Activated T-cell treated with anti-CD3 and anti-CD28 coated beads for 24 hours (primary cell): ENCODE measurements at places on chromosomes 2 and 18.

DNA sequence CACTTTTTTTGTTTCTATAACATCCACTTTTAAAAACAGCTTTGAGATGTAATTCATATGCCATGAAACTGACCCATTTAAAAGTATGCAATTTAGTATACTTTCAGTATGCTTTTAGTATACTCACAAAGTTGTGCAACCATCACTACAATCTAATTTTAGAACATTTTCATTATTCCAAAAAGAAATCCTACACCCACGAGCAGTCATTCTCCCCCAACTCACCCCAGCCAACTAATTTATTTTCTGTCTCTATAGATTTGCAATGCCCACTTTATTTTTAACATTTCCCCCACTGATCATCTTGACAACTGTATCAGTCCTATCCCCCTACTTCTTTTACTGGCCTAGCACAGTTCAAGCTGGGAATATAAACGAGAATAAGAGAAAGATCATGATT is 39.1 kb downstream of the FAM98A start:
- no peak for DNase-seq

GRCh38 chr2:9076210-9076609 is 72.7 kb upstream of the MBOAT2 start:
- no peak for DNase-seq

DNA sequence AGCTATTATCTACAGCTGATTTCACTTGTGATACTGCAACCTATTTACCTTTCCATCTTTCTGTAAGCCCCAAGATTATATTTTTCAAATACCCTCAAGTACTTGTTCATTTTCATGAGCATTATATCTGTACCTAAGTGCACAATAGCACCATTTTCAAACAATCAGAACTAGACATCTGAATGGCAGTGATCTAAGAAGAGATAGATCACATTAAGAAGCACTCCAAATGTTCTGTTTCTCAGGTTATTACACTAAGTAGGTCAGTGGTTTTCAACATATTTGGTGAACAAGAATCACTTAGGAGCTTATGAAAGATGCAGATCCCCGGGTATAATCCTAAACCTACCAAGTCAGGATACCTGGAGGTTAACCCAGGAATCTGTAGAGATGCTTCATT is 872.7 kb downstream of the DCDC2C start:
- DNase-seq = no peak

DNA sequence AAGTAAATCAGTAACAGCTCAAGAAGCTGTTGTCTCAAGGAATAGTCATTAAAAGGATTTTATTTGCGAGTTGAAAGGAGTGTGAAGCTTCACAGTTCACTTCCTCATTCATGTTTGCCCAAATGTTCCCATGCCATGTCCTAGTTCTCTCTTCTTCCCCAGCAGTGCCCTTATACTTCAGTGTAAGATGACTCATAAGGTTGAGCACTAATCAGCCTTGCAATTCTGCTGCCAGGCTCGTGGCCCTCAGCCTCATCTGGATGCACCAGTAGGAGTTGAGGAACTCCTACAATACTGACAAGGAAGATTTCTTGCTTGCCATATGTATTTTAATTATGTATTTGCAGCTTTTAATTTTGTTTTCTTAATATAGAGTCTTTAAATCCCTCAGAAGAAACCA is 1980.4 kb downstream of the SUCLG1 start:
- DNase-seq = no peak

DNA sequence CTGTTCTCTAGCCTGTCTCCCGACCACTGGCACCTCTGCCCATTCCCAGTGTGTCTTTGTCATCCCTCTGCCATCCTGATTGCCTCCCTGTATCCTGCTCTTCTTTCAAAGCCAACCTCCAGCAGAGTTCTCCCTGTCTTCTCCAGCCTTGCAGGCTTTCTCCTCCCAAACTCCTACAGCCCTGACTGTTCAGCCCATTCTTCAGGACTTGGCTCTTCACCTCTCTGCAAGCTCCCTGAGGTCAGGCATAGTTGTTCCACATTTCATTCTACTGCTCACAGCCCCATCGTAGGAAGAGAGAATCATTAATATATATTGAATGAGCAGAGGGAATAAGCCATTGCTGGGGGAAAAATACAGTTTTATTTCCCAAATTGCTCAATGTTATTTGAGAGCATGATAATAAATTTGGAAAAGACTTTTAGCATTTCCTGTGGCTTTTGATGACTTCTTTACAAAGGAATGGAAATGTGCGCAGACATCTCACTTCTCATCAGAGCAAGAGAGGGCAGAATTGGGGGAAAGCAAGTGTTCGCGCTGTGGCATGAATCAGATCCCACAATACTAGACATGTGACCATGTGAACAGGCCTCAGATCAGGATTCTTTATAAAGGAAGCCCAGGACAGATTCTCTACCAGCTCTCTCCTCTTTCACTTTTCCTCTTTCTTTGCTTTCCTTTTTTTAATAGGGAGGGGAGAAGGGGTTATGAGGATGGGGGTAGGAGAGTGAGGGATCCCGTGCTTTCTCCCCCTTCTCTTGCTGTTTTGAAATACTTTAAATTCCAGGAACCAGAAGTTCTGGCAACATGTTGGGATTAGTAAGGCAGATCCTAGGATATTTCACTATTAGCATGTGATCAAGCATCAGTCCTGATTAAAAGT is 37.4 kb downstream of the EPAS1 start:
- DNase-seq = no peak

DNA sequence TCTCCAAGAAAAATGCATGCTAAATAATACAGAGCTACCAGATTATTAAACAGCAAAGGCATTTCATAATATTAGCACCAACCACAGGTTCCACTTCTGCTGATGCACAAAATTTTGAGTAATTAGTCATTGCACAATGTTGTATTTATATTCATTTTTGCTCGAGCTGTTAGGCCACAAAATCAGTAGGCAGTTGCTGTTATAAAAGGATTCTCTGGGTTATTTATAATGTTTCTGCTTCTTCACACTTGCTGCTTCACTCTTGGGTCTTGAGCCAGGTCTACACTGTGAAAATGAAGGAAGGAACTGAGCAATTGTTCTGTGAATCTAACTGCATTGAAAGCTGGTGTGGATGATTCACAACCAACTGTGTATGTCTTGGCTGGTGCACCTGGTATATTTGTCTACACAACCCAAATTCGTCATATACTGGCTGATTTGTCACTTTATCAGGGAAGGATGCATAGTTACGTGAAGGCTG is 38.3 kb downstream of the MRPL33 start:
- no peak for DNase-seq

- no peak for DNase-seq
Measured at GRCh38 chr2:199558156-199558555, 100.4 kb upstream of the SATB2 start.

DNA sequence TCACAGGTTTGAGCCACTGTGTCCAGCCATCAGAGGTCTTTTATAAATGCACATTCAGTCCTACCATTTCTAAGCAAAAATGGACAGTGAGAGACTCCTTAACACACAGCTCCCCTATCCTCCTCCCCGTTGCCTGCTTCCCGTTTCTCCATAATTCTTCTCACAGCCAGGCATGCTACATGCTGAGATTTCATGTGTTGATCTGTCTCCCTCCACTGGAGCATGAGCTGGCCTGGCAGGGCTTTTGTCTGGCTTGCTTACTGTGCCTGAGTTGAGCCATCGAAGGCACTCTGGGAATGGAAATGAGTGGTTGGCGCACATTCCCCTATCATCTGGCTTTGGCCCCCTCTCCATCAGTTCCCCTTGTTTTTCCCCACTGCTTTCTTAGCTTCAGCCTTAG is 413.5 kb downstream of the PTPRM start:
- no peak for DNase-seq

DNA sequence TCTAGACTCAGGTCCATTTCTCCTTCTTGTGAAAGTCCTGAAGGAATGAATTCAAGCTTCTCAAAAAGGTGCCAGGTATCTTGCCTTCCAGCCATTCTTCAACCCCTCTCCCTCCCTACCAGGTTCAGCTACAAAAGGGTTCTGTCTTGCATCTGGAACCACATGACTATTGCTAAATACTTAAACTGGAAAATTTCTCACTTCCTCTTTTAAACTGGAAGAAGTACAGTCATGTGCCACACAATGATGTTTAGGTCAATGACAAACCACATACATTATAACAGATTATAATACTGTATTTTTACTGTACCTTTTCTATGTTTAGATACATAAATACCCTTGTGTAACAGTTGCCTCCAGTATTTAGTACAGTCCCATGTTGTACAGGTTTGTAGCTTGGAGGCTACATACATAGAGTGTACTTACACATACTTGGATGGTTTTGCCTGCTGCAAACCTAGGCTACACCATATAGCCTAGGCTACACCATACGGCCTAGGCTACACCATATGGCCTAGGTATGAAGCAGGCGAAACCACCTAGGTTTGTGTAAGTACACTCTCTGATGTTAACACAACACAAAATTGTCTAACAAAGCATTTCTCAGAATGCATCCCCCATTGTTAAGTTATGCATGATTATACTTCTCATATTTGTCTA is 142.0 kb upstream of the DNMT3A start:
- DNase-seq = no peak

DNA sequence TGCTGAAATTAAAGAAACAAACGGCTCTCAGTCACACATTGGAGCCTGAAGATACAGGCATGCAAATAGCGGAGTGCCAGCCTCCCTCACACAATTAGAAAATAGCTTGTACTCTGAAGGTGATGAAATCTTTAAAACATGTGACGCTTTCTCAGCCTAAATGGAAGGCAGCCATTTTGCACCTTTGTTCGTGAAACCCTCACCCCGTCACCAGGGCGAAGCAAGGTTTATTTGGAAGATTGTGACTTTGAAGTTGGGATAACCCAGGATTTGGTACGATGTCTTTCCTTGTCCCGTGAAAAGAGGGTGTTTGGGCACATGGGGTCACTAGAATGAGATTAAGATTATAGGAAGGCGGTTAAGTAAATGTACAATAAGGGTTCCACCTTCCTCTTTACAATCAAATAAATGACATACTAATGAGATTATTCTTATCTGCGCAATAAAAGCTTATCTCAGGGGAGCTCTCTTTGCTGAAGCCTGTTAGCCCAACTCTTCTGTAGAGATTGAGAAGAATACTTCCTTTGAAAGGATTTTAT is 4.2 kb downstream of the SH3BP4 start:
- DNase-seq = no peak

DNA sequence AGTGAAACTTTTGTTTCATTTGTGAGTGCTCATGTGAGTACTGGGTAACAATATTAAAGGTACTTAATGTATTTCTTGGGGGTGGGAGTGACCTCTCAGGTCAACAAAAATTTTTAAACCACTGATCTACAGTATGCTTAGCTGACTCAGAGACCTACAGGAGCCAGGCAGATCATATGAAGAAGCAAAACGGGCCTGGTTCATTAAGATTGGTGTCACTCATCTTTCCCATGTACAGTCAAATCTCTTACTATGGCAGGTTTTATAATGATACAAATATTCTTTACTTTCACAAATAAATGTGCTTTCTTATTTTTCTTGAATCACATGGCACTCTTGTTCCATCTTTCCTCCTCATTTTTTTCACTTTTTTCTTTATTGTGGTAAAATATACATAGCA is 7.7 kb upstream of the TMSB10 start:
- no peak for DNase-seq

GRCh38 chr18:77369644-77370043 is 120.0 kb downstream of the GALR1 start:
- DNase-seq = no peak

DNA sequence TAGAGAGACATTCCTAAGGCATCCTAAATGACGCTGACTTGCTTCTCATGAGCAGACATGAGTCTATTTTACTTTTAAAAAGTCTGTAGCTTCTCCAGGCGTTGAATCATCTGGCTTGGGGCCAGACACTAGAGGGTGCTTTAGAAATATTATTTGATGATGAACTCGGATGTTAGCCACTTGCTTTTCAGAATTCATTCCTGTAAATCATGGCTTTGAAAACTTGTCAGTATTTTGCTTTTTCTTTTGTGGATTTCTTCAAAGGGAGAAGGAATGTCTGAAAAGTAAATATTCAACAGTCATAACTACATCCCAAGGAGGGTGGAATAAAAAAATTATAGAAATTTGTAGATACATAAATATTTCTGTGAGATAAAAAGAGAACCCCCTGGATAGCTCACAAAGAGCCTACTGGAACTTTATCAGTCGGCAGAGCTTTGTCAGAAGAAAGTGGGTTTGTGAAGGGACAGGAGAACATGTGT is 370.8 kb downstream of the OSR1 start:
- no peak for DNase-seq

GRCh38 chr18:515156-515815 is 14.8 kb upstream of the COLEC12 start:
- no peak for DNase-seq

DNA sequence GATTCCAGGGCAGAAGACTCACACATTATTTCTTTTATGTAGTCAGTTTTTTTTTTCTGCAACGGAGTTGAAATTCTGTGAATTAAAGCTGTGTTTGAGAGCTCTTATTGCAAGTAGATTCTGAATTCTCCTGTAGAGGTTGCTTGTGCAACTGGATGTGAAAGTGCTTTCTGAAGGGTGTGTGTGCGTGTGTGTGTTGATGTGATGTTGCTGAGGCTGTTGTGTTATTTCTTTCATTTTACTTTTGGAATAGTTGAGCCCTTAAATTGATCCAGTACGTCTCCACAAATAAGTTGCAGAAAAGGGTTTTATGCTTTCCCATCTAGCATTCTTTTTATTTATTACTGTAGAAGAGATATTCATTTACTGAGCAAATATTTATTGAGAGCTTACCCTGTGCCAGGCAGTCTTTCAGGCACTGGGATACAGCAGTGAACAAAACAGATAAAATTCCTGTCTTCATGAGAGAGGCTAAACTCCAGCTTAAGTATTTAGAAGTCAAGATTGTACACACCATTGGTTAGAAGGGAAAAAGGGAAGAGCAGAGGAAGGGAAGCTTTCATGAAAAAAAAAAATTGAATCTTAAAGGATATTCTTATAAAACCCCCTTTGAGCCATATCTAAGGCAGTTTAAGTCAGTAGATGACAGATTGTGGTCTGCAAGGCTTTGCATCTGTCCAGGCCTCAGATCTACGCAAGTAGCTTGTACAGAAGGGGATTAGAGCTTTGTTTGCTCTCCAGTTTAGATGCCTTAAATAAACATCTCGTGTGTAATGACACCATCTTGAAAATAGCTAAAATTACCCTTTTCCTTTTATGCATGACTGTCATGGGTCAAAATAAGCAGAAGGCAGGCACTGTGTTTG is 58.2 kb downstream of the MYO1B start:
- no peak for DNase-seq

- no peak for DNase-seq
Measured at GRCh38 chr2:196271795-196272194, 100.4 kb upstream of the STK17B start.

GRCh38 chr2:96694816-96695455 is 44.9 kb downstream of the LMAN2L start:
- DNase-seq = no peak
